ENCODE measurements at places on chromosomes 1 and 21.

GRCh38 chr1:93769777-93770176, 88.1 kb upstream of the BCAR3 start:
- DNase-seq, result no peak

DNA sequence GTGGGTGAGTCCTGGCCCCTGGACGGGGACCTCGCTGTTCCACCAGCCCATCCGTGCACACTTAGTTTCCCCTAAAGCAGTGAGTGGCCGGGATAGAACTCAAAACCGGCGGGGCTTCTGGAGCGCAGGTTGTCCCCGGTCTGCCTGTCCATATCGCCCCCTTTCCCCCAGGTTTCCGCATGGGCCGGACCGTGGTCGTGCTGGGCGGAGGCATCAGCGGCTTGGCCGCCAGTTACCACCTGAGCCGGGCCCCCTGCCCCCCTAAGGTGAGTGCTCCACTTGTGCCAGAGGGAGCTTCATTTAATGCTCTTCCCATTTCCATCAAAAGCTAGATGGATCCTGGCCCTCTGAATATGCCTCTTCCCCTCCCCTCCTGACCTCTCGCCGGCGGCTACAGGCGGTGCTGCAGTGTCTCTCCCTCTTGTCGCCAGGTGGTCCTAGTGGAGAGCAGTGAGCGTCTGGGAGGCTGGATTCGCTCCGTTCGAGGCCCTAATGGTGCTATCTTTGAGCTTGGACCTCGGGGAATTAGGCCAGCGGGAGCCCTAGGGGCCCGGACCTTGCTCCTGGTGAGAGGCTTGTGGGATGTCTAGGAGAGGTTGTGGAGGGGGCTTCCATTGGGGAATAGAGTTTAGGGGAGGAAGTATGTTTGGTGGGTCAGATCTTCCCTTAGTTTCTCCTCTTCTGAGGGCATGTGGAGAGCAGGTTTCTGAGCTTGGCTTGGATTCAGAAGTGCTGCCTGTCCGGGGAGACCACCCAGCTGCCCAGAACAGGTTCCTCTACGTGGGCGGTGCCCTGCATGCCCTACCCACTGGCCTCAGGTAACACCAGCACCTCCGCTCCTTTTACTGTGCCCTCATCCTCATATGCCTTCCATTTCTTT, 683 bp downstream of the PPOX start:
- DNase-seq, result no peak

DNA sequence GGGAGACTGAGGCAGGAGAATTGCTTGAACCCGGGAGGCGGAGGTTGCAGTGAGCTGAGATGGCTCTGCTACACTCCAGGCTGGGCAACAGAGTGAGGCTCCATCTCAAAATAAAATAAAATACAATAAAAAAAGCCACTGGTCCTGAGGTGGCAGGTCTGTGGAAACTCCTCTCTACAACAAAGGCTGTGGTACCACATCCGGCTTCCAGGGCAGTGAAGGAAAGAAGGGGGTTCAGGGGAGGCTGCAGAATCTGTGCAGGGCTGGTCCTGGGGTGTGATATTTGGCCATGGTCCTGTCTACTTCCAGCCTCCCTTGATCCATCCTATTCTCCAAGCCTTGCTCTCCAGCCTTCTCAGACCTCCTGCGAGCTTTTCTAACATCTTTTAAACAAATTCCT, 731 bp upstream of the ZNF683 start:
- no peak for DNase-seq

DNA sequence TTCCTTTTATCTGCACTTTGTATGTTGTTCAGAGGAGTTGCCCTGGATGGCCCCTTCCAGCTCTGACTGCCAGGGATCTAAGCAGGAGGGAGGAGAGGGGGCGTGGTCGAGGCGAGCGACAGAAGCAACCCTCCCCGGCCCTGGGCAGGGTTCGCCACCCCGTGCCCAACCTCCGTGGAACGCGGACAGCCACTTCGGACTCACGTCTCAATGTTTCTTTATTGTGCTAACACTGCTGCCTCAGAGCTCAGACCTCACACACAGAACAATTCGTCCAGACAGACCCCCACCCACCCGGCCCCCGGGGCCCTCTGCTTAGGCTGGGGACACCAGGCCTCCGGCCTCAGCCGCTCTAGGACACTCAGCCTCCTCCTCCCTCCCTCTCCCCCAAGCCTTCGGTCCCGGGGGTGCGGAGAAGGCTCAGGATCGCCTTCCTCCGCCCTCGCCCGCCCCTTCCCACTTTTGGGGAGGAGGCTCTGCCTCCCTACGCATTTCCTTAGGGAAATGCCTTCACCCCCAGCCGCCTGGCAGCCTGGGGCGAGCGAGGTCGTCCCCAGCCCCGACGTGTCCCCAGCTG, 8.3 kb downstream of the VSIG8 start:
- peak; percentile 26 for DNase-seq

- no peak for DNase-seq
Measured at GRCh38 chr1:46550751-46551231, 656 bp downstream of the KNCN start.

- DNase-seq, result no peak
Measured at GRCh38 chr1:53545663-53546408, 86.6 kb downstream of the DMRTB1 start.

DNA sequence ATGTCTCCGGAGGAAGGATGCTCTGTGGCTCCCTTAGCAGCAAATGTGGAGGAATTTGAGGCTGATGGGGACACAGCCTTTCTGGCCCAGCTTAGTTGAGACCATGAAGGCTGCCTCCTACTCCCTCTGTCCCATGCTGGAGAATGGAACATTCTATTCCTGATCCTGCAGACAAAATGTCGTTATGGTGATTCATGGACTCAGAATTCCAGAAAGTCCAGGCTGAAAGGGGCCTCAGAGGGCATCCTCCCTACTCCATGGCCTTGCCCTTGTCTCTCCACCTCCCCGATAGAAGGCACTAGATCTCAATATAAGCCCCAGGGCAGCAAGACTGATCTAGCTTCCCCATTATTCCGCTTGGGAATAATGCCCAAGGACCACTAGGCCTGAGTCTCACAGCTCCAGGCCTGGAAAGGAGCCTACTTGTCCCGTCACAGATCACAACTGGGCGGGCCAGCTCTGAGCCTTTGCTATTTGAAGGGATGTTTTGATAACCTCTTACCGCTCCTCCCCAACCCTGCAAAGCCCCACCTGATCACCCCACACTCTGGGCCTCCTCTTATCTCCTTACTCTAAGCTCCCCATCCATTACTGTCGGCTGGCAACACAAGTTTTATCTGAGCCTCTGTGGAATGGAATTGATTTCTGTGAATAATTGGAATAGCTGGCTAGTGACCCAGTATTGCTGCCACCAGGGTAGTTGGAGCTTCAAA, 52.8 kb upstream of the TRABD2B start:
- DNase-seq, result no peak

- DNase-seq, result peak; percentile 56
Measured at GRCh38 chr1:89022167-89022959, at the start of gene GBP3. Gene GBP3, minus strand, starts transcription at chr1:89022866. Its CDS starts 2,145 bp downstream, at chr1:89020721.

GRCh38 chr1:19625291-19625937, 18.7 kb upstream of the NBL1 start:
- no peak for DNase-seq

- no peak for DNase-seq
Measured at GRCh38 chr1:110916669-110917306, 43.8 kb downstream of the CD53 start.

- DNase-seq, result no peak
Measured at GRCh38 chr1:2304921-2305681, 77.0 kb downstream of the SKI start.
